Activated CD4-positive, alpha-beta T cell treated with anti-CD3 and anti-CD28 coated beads, Interleukin-2, amount 50 U/mL, for 48 hours (primary cell): ENCODE measurements at places on chromosomes 1 and 21.
A peak's percentile ranks its signal among the peaks of the same experiment; 100 is the strongest.

DNA sequence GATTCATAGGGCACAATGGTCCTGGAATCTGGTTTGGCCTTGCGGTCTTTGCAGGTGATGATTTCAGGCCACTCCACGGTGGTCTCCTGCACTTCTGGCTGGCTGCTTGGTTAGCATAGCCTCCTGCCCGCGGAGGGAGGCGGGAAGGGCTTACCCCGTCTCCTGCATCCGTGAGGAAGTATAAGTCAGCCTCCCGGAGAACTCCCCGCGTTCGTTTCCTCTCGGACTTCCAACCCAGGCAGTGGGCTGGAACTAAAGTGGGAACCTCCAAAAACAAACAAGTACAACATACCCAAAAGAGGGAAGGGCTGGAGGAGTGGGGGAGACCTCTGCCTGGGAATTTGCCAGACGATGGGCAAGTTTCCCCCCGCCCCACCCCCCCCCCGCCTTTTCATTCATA is 939 bp upstream of the CCN1 start:
- DNase-seq, result no peak

DNA sequence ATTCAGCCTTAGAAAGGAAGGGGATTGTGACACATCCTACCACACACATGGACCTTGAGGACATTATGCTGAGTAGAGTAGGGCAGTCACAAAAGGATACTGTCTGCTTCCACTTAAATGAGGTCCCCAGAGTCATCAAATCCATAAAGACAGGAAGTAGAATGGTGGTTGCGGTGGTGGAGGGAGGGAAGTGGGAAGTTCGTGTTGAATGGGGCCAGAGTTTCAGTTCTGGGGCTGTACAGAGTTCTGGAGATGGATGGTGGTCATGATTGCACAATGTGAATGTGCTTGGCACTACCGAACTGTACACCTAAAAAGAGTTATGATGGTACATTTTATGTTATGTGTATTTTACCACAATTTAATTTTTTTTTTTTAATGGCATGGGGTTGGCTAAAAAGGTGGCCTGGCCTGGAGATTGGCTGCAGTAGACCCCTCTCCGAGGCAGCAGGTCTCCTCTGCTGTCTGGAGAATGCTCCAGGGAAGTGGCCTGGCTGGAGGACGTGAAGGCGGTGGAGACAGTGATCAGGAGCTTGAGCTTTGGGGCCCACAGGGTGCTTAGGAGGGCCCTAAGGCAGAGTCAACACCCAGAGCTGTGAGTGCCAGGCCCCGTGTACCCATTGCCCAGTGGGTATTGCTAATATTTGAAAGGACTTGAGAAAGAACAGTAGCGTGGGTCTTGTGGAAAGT is 30.4 kb downstream of the IFNGR2 start:
- DNase-seq, result peak; percentile 11

DNA sequence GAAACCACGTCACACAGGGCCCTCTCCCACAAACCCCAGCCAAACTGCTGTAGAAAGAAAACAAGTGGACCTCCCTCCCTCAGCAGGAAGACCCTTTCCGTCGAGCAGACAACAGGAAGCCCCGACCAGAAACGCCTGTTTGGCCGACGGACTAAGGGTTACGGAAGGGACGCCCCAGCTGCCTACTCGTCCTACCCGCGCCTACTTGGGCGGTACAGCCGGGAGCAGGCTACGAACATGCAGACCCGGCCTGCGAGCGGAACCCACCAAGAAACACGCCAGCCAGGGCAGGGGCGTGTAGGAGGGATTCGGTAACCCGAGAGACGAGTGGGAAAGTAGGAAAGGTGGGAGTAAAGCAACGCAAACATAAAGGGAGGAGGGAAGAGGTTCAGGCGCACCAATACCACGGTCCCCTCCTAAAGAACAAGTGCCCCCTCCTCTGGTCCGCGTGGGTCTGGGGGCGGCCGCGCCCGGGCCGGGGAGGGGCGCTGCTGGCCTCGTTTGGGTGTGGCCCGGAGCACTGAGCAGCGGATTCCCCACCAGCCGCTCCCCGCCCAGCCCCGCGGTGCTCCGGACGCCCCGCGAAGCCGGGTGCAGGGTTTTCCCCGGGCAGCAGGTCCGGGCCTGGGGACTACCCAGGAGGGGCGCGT is 450 bp downstream of the S100A10 start:
- DNase-seq, result peak; percentile 39

DNA sequence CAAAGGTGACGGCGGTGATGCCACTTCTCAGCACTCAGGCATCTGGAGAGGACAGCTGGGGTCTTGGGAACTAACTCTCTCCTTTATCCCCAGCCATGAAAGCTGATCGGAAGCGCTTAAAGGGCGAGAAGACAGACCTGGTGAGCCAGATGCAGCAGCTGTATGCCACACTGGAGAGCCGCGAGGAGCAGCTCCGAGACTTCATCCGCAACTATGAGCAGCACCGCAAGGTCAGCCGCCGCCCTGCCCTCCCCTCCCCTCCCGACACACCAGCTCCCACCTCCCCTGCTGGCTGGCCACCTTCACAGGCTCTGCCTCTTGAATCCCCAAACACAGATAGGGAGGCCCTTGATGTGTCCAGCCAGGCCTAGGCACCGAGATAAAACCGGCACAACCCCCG is 118.9 kb upstream of the TMEM51 start:
- DNase-seq, result no peak

DNA sequence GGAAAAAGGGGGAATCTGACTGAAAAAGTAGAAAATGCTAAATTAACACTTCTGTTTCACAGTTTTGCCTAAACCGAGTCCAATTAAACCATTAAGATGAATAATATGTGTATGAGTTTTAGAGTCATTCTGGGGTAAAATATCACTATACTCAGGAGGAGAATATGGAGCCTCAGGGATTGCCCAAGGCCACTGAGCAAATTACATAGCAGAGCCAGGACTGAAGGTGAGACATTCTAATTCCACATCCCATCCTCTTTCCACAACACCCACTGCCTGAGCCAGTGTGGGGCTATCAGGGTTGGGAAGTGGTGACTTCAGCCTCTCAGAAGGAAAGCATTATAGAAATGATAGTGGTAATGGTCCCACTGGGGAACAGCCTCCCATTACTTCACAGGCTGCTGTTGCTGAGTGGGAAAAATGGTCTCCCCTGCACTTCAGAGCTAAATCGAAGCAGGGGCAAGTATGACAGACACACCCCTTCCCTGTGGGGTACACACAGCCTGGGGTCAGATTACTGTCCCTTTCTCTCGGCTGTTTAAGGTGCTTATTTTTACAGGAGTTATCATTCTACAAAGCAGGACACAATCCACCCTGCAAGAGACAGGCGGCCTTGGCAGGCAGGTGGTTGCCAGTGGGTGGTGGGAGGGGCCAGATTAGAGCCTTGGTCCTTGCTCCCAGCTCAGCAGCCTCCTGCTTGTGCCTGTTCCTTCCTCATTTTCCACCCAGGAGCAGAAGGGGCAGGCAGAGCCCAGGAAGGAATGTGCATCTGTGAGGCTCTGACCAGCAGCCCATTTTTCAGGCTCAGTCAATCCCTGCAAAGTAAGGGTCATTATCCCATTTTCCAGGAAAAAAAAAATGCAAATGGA is 9.5 kb upstream of the BCAR3 start:
- DNase-seq, result no peak

GRCh38 chr1:216771922-216772321 is 48.7 kb upstream of the ESRRG start:
- DNase-seq, result no peak

GRCh38 chr1:230836347-230836746 is 32.0 kb downstream of the C1orf198 start:
- no peak for DNase-seq

GRCh38 chr1:166874464-166874863 is 1.6 kb downstream of the TADA1 start:
- no peak for DNase-seq

DNA sequence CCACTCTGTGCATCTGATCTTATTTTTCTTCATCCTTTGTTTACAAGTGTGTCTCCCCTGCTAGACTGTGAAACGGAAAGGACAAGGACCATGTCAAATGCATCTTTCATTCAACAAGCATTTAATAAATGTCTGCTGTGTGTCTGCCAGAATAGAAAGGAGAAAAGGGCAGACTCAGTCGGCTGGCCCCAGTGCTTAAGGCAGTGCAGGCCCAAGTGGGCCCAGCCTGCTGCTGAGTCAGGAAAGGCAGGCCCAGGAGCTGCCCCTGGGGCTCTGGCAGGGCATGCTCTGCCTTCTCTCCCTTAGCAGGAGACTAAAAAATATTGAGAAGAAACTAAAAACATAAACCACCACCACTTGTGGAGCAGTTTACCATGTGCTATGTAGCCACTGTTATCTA is 38.1 kb downstream of the PLEKHA6 start:
- DNase-seq, result no peak

GRCh38 chr1:61341426-61341825 is 259.1 kb downstream of the NFIA start:
- DNase-seq, result no peak

DNA sequence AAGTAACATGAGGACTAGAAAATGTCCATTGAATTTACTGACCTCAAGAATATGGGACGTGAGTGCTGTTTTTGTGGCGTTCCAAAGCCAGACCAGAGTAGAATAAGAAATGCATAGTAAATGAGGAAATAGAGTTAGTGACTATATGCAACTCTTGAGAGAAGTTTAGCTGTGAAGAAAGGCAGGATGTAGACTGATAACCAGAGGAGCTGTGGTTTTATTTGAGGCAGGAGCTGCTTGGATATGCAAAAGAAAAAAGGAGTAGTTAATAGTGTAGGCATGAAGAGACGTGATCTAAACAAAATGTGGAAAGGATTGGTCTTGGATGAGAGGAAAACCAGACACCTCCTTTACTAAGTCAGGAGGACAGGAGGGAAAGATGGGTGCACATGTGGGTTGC is 28.2 kb downstream of the DNAH14 start:
- DNase-seq, result no peak

- DNase-seq, result no peak
Measured at GRCh38 chr1:177983077-177983476, 13.2 kb upstream of the SEC16B start.

- DNase-seq, result no peak
Measured at GRCh38 chr1:212040629-212041412, 5.3 kb downstream of the DTL start.

DNA sequence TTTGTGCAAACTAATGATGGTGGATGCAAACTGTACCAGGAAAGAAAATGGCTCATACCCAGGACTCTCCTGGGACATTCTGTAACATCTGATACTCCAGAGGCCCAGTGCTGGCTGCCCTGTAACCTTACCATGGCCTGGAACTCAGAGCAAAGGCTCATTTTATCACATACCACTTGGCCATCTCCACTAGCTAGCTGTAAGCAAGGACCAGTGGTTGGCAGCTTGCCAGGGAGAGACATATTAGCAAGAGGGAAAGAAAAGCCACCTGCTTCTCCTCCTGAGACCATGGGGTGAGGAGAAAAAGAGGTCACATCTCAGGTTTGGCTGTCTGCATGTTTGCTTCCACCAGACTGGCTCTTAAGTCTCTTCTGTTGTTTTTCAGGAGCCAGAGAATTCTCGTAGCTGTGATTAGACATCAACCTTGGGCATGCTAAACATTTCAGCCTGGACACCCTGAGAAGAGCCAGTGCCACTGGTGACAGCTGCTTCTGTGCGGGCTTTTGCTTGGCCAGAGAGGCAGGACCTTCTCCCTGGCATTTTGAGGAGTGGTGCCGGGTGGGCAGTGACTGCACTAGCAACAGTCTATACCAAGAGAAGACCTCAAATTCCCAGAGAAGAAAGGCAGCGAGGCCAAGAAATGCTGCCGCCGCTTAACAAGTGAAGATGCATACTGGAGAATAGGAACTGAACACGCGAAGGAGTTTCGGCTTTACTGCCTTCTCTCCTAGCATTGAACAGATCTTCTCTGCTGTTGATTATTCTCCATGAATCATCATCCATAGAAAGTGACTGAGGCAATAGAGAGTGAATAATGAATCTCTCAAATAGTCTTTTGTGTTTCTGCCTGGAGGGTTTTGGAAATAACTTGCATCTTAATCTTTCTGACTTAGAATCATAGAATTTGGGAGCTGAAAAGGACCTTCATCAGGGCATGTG is 6.7 kb upstream of the INKA2 start:
- no peak for DNase-seq

DNA sequence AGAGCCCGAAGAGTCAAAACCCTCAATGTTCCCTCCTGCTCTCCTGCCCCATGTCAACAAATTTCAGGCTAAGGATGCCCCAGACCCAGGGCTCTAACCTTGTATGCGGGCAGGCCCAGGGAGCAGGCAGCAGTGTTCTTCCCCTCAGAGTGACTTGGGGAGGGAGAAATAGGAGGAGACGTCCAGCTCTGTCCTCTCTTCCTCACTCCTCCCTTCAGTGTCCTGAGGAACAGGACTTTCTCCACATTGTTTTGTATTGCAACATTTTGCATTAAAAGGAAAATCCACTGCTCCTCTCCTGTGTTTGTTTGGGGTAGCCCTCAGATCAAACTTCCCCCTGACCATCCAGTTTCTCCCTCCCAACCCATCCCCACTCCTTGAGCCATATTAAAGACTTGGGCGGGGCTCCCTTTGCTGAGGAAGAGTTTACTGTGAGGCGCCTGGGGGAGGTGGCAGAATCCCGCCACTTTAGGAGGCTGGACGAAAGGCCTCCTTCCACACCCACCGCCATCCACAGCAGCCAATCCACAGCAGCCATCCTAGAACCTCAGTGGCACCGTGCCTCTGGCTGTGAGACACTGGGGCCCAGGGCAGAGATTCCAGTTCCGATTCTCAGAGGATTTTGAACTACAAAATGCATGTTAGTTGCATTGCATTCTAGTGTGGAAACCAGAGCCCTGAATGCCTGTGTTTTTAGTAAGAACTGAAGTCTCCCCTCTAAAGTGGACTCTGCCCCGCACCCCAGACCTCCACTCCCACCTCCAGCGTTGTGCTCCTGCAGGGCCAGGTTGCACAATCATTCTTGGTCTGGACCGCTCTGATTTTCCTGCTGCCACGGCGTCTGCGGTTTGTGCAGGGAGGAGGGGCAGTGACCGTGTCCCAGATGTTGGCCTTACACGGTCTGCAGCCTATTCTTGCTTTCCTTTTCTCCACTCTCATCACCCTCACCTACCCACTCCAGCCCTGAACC is 3.0 kb downstream of the OLFML3 start:
- no peak for DNase-seq

DNA sequence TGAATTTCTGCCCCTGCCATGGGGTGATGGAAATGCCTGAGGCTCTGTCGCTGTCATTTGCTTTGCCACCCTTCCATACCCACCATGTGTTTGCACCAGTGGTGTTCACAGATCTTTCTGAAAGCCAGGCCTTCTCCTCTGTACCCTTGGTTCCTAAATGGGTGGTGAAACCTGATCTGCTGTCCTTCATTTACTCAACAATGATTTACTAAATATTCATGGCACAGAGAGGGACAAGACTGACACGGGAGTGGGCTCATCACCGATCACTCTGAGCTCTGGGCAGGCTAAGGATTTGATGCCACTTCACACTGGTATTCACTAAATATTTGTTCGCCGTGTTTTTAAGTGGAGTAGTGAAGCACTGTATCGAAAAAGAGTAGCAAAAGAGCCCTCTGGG is 40.9 kb downstream of the LRRC8B start:
- no peak for DNase-seq

- DNase-seq, result no peak
Measured at GRCh38 chr1:43140583-43140982, 31.5 kb downstream of the EBNA1BP2 start.

DNA sequence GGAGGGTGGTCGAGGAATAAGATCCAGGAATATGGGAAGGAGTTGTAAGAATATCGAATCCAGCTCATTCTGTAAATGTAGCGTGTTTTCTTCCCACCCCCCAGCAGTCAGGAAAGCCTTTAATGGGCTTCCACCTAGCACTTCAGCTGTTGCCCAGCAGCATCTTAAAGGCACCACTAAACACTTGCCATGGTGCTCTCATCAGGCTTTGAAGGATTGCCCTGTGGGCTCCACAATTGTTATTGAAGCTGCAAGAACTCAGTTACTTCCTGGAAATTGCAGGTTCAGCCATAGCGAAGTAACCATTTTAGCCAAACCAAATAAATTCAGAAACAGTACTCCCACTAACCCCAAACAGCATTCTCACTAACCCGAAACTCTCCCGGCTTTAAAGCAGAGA is 511.2 kb downstream of the PLPP3 start:
- DNase-seq, result no peak
